ENCODE measurements at places on chromosomes 11 and 22.

DNA sequence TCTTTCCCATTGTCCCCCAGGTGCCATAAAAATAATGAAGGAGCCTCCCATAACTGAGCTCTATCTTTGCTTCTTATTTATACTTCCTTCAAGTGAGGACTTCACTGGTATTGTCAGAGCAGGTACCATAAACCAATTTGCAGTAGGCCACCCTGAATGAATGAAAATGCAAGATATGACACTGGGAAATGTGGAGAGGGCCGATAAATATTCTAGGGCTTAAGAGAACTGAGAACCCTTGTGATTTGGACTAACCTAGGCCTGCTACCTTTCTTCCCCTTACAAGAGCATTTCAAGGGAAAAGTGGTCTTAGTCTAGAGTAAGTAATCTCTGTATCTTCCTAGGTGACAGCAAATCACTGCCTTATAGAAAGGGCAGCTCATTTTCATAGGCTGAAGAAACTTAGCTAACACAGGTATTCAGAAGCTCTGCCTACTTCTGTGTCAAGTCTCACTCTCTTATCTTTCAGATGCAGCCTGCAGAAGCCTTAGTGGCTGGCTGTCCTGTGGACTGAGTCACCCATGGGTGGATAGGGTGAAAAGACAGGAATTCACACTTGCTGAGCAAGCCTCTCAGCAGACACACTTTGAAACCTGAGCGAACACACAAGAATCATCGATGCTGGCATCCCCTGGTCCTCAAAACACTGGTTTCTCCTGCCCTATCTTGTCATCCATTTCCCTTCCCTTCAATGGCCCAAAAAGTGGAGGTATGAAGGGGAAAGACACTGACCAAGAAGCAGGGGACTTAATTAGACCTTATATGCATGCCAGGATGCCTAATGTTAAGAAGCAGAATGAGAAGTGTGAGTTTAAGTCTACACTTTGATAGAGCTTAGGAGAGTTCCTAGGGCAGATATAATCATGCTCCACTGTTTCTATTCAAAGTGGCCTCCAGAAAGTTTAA is 15.2 kb downstream of the NRIP3 start:
- DNase-seq = no peak

DNA sequence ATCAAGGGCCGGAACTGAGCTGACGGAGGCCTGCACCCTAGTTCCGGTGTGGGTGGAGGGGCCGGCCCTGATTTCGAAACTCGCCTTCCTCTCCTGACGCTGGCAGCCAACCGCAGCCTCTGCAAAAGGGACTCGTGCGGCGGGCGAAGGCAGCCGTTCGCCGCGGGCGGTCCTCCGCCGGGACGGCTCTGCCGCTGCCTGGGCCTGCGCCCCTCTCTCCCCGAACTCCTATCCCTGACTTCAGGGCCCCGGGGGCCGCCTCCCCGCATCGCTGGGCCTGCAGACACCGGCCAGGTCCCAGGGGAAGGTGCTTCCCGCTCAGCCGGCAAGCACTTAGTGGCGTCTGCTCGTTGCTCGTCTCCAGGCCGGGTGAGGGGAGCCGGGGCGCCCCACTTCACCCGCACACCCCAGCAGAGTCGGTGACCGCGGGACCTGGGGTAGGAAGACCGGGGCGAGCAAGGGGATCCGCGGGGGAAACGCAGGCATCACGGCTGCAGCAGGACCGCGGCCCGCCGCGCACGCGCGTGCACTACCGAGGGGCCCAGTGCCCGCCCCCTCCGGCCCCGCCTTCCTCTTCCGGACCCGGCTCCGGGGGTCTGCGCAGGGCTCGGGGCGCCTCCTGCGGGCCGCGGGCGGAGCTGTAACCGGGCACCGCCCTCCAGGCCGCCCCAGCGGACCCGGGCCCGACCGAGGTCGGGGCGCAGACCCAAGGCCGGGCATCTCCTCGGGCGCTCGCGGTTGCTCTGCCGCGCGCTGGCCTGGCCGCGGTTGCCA is 464 bp upstream of the ANKRD13D start:
- peak; percentile 80 for DNase-seq

DNA sequence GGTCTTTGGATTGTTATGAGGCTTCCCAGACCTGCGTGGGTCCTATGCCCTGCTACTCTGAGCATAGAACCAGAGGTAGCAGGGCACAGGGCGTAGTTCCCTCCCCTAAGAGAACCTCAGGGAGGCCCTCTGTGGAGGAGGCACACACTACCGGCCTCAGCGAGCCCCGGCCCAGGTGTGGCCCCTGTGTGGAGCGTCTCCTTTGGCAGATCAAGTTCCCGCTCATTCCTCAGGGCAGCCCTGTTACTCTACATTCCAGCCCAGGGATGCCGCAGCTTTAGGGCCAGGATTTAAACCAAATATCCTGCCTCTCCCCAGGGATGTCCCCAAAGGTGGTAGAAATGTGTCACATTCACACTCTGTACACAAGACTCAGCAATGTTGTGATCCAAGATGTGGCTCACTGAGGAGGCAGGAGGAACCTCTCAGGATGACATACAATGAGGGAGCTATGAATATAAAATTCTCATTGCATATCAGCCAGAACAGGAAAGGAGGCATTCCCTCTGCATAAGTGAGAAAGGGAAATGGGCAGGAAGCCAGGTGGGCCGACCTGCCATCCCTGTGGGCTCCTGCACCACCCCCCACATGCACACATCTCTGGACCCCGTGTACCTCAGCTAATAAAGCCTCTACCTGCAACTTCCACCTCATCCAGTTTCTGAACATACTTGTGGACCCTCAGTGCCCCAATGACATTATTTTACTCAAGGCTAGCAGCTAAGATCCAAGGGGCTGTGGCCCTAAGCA is 131.9 kb upstream of the TEAD1 start:
- DNase-seq = no peak

GRCh38 chr11:130673698-130674097 is 225.3 kb downstream of the ADAMTS15 start:
- DNase-seq = no peak

- no peak for DNase-seq
Observed at GRCh38 chr11:128236506-128237498, 350.6 kb downstream of the ETS1 start.

DNA sequence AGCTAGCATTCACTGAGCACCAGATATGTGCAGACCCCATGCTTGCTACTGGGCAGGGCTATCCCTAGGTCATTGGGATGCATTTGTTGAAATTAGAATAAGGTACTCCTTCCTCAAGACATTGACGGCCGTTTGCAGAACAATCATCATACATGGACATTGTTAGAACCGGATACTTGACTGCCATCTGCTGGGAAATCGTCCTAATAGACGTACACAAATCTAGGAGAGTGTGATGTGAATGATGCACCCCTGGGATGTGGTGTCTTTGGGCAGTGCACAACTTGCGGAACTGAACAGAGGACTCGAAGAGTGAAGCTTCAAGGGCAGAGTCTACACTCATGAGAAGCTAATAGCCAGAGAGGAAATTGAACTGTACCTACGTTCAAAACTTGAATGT is 35.9 kb downstream of the MYO18B start:
- DNase-seq = no peak

GRCh38 chr22:21590809-21591641 is 23.5 kb downstream of the UBE2L3 start:
- DNase-seq = no peak

GRCh38 chr22:31321421-31321820 is 24.7 kb downstream of the PATZ1 start:
- DNase-seq = no peak

DNA sequence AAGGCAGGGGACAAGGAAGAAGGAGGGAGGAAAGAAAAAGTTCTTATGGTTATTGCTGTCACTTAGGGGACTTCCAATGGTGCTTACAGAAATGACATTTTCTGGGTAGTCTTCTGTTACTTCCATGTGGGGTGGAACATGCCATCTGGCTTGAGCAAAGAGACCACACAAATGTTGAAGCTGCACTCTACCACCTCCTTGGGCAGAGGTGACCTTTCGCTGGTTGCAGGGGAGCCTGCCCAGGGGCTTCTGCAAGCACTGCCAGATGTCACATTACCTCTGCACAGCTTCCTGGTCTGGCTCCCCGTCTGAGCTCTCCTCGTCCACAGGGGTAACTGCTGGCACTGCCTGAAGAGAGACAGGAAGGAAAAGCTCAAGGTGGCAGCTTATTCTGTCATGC is 32.6 kb upstream of the APOA1 start:
- DNase-seq = no peak

GRCh38 chr11:62402226-62402959 is 16.4 kb upstream of the SCGB1A1 start:
- no peak for DNase-seq

- DNase-seq = no peak
Observed at GRCh38 chr11:123230346-123230745, 35.3 kb upstream of the CLMP start.

DNA sequence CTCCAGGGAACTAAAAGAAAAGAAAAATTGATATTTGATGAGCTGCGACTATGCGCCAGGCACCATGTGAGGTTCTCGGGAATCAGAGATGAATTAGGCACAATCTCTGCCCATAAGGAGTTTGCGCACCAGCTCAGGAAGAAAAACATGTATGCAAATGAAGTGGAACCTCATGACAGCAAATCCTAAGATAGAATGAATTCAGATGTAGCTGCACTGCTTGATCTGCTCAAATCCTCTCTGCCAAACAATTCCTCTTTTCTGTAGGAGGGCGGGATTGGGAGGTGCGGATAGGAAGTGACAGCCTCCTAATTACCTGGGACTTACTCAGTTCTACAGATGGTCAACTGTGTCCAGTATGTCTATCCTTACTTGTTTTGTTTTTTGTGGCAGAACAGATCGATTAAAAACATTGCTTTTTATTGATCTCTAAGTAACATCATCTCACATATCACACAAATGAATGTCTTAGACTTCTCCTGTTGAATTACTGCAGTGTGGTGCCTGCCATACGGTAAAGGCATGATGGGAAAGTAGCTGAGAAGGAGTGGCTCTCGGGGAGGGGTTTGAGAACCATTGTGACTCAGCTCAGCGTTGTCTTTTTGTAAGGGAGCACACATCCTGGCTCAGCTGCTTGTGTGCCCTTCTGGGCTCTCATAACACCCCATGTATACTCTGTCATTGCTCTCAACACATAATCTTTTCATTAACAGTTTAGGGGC is 13.9 kb downstream of the CRTAM start:
- no peak for DNase-seq

GRCh38 chr11:23569134-23569533 is 708.9 kb upstream of the CCDC179 start:
- DNase-seq = no peak

GRCh38 chr11:22581354-22582150 is 44.1 kb downstream of the FANCF start:
- DNase-seq = no peak

DNA sequence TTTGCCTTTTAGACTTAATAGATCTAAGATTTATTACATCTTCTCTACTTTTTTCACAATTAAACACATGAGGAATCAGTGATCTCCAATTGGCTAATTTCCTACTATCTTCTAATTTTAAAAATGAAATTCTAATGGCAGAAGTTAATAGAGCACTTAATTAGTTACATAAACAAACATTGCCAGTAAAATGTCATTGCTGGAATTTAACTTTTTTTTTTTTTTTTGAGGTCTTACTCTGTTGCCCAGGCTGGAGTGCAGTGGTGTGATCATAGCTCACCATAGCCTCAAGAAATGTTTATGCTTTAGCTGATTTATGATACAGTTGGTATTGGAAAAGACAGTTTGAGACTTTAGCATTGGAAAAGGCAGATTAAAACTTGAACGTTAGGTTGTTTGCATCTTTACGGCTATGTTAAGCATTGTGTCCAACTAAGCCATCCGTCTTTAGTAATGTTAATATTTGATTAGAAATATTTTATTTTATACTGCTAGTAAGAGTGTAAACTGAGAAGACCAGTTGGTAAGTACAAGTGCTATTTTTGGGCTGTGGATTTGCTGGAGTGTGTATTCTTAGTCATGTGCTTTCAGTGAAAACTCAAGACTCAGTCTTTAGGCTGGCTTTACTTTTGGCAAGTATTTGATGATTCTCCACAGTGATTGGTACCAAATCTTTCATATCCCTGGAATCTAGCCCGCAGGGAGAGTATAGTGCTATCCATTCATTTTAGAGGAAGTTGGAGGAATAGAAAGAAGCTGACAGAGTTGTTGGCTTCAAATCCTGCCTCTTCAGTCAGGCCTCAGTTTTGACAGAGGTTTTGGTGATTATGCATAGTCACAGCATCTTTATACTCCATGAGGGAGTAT is 4.5 kb downstream of the ANO5 start:
- no peak for DNase-seq

- no peak for DNase-seq
Observed at GRCh38 chr11:77093987-77094840, 8.4 kb upstream of the OMP start.

- DNase-seq = no peak
Observed at GRCh38 chr11:72010529-72011233, 12.0 kb downstream of the IL18BP start.

DNA sequence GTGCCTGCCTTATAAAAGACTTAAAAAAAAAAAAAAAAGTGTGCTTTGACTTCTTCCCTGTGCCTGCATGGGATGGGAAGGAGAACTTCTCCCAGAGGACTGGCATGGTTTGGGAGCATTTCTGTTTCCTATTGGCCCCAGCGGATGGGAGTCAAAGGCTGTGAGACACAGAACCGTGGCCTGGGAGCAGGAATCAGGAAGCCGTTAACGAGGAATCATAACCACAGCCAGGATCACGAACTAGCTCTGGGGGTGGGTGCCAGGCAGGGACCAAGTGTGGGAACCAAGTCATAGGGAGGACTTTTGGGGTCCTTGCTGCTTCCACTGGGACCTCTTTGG is 526 bp downstream of the C1QTNF6 start:
- DNase-seq = no peak

DNA sequence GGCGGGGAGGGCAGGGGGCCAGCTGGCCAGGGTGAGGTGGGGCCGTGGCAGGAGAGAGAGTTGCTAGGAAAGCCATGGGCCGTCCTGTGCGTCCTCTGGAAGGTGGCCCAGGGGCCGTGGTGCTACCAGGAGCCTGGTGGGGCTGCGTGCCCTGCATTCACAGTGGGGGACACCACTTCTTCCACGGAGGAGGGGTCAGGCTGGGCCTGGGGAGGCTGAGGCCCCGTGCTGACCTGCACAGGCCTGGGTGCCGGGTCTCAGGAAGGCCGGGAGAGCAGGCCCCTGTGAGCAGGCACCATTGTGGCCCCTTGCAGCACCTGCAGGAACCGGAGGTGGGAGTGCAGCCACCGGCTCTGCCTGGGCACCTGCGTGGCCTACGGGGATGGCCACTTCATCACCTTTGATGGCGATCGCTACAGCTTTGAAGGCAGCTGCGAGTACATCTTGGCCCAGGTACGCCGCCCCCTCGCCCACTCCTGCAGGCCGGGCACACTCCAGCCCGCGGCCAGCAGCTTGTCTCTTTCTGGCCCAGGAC is 12.0 kb downstream of the MUC5B start:
- no peak for DNase-seq

Measured in effector memory CD4-positive, alpha-beta T cell (primary cell).